ENCODE measurements at places on chromosomes 4 and X.
A peak's percentile ranks its signal among the peaks of the same experiment; 100 is the strongest.

DNA sequence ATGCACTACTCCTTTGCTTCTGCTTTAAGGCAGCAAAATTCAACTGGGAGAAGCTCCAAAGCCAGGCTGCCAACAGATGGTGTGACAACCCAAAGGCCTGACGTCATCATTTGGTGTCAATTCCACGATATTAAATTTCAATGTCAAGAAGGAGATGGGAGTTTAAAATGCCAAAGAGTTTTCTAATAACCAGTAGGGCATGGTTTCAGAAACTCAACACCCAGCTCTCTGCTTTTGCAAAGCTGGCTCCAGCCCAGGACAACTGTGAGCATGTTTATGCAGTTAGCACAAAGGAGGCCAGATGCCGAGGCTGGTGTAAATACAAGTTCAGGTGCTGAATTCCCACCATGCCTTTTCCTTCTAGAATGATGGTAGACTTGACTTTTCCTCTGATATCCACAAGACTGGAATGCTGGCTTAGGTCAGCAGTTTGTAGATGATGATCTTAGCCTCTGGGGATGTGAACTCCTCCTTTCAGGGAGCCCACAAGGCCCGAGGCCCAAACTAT lies 67.3 kb downstream of the AFAP1 start:
- DNase-seq, result peak; percentile 18

GRCh38 chr4:68905939-68906779 lies 45.4 kb downstream of the UGT2A3 start:
- DNase-seq, result no peak

DNA sequence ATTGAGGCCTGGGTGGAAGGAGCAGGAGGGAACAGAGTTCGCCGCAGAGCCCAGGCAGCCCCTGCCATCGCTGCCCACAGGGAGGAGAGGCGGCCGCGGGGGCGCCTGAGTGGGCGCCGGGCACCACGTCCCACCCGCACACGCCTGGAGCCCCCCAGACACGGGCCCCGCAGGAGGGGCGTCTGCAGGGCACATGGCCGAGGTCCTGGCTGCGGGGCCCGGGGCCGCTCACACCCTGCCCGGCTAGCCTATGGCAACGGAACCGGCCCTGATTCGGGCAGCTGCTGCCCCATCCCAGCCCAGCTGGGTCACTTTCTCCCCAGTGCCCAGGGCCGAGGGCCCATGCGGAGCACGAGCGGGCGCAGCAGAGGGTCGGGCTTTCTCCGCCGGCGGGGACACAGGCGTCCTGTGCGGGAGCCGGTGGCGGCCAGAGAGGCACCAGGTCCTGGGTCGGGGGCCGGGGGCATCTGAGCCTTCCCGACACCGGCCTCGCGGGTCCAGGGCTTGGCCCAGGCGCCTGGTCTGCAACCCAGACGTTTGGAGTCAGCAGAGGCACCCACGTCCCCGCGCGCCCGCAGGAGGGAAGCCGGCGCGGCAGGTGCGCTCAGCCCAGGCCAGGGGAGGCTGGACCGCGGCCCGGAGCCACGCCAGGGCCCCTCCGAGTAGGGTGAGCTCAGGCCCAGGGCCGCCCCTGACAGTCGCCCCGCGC lies 91.2 kb downstream of the FAM53A start:
- DNase-seq, result no peak

GRCh38 chr4:109156356-109156755 lies 146.1 kb downstream of the COL25A1 start:
- DNase-seq, result no peak

DNA sequence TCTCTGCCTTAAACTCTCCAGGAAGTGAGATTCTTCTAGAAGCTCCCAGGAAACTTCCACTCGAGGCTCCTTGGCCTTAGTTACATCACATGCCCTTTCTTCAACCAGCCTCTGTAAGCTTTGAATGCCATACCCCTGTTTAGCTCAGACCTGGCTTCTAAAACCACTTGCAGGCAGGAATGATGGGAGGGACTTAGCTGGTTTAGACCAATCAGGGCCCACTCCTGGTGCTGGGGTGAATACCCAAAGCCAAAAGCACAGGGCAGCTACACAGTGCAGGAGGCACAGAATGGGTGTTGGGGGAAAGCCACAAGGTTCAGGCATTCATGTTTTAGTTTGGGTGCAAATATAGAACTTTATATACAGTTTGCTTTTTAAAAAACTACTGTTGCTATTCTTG lies 296.2 kb downstream of the FRMPD4 start:
- DNase-seq, result no peak

DNA sequence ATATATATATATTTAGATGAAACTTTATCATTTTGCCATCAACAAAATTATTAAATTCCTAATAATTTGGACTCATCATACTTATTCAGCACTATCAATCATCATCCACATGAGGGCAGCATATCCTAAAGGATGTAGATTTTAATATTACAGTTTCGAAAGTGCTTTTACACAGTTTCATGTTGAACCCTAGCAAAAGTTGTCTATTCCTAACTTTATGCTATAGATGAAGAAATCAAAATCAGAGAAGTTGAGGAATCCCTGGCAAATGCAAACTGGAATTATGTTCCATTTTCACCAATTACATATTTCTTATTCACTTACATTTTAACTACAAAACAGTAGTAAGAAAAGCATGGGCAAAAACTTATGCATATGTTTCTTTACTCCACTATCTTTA lies 36.6 kb upstream of the UGT2A1 start:
- DNase-seq, result no peak

All from NCI-H1105 (cell line).